ENCODE measurements at places on chromosomes 3 and 15.

GRCh38 chr15:98760112-98760826 lies 111.9 kb downstream of the IGF1R start:
- no peak for DNase-seq

DNA sequence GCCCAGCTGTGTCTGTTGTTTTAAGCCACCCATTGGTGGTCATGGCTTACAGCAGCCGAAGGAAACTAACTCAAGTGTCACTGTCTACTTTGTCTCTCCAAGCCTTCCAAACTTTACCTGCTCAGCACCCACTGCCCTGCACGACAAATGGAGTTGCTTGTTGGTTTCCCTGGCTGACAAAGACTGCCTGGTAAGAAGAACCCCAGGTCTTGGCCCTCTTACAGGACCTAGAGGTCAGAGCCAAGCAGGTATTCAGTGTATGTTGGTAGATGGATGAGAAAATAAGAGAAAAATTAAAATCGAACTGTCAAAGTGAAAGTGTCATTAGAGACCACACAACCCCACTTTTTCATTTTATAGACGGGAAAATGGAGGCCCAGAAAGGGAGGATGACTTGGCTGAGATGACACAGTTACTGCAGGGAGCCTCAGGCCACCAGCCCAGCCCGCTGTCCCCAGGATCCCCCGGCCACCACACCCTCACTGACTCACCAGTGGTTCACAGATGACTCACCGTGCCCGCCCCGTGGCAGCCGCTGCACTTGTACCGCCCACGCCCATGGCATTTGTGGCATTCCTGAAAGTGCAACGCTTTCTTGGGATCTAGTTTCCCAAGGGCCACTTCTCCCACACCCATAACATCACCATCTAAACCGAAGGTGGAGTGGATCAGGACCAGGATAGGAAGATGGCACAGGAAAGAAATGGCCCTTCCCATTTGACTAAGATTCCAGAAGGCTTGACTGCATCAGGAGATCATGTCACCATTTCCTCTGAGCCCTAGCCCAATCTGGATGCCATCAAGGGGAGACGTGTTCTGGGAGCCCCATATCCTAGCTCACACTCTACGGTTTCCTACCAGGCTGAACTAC lies 15.2 kb downstream of the SSUH2 start:
- peak; percentile 62 for DNase-seq

DNA sequence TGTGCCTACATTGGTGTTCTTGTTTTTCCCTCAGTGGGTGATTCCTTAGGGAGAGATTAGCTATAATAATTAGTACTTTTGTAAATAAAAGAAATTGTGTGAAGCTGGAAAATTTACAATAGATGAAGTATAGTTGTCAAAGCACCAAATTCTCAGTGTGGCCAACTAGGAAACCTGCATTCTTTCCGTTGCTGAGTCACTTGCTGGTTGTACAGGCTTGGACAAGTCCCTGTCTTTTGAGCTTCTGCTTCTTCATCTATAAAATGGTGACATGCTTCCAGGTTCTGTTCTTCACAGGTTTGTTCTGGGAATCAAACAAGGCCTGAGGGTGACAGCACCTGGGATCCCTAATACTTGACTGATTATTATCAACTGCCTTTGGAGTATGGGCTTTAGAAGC lies 184.1 kb upstream of the HES1 start:
- DNase-seq, result no peak

GRCh38 chr3:36297195-36297594 lies 83.1 kb upstream of the STAC start:
- DNase-seq, result no peak

DNA sequence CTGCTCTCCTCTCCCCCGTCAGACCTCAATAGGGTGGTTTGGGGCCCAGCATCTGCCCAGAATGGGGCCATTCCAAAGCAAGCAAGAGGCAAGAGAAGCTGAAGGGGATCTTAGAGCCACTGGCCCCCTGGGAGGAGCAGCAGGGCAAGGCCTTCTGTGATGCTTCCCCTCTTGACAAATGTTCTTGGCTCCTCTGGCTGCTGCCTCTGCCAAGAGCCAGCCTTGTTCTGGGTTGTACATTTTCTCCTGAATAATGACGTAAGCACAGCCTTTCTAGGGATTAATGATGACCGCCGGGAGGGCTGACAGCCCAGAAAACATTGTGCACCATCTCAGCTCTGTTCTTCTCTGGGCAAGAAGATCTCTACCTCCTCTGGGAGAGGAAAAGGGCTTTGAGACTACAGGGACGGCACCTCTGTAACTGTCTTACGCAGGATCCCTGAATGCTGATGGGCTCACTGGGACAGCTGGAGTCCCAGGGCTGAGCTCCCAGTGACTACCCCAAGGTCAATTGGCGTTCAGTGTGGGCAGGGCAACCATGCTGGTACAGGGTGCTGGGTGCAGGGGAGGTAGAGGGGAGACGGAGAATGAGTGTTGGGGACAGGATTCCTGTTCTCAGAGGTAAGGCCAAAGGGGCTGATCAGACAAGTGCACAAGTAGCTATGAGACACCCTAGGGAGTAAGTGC lies 253.3 kb downstream of the FAM43A start:
- DNase-seq, result no peak

DNA sequence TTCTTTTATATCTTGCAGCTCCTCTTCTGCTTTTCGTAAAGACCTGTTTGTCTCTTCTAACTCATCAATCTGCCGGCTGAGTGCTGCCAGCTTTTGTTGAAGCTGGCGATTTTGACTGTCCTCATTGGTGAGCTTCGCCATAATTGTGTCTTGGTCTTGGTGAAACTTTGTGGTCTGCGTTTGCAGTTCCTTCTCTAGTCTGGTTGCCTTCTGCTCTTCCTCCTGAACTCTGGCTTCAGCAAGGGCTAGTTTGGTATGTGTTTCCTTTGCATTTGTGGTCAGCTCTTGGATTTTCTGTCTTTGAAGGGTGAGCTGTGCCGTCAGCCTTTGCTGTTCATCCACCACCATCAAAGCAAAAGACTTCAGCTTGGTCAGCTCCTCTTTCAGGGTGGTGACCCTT lies 32.9 kb downstream of the CMSS1 start:
- DNase-seq, result no peak

GRCh38 chr3:160098261-160098908 lies 109.8 kb downstream of the IL12A start:
- DNase-seq, result no peak

GRCh38 chr15:63238796-63239195 lies 38.6 kb upstream of the APH1B start:
- DNase-seq, result no peak

- DNase-seq, result no peak
Observed at GRCh38 chr3:101602731-101603130, 28.8 kb downstream of the PCNP start.

DNA sequence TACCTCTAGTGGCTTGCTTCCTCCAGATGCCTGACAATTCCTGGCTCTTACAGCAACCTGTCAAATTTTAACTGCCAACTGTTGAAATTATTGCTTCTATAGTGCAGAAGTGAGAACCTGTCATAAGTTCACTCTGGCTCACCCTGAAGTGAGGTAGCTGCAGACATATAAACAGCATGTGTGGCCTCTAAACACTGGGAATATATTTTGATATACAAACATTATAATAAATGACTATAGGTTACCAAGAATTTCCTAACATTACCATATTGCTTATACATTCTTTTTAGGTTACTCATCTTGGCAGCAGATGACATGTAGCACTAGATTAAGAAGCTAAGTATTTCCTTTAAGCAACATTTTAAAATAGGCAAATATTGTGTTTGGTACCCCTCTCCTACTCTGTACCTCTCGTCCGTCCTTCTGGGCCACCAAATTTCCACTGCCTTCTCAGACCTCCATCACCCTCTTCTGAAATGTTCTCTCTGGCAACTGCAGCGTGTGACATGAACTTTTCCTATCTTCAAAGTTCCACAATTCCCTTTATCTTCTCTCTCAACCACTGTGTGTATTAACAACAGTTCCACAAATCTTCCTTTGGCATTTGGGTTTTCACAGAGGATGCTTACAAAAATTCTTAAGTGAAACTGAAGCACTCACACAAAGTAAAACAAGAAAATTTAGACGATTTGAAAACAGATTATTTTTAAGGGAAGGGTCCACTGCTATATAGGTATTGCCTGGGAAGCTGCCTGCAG lies 15.3 kb upstream of the XXYLT1 start:
- no peak for DNase-seq

- DNase-seq, result no peak
Observed at GRCh38 chr15:67083135-67083762, 17.8 kb downstream of the SMAD3 start.

GRCh38 chr15:48785195-48785594 lies 25.7 kb downstream of the CEP152 start:
- DNase-seq, result no peak
